Stimulated activated CD4-positive, alpha-beta T cell treated with anti-CD3 and anti-CD28 coated beads, Interleukin-1b, Interleukin-23, amount 100 ng/mL, for 24 hours (primary cell): ENCODE measurements at places on chromosomes 3 and 15.

- no peak for DNase-seq
Observed at GRCh38 chr3:43346978-43347749, 60.8 kb downstream of the SNRK start.

DNA sequence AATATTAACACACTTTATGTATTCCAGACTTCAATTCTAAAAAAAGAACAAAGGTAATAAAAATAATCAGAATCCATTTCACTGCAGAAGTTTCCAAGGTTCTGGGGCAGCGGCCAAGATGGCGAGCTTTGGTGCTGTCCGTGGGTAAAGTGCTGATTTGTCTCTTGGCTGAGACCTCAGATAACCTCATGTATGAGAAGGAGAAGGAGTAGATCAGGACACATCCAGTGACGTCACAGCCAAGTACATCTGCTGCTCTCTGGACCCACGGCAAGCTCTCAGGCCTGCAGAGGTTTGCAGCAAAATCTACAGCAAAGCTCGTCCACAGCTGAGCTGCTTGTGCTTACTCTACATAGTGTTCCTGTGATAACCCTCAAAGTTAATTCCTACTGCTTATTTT is 165.7 kb downstream of the MAGI1 start:
- no peak for DNase-seq

DNA sequence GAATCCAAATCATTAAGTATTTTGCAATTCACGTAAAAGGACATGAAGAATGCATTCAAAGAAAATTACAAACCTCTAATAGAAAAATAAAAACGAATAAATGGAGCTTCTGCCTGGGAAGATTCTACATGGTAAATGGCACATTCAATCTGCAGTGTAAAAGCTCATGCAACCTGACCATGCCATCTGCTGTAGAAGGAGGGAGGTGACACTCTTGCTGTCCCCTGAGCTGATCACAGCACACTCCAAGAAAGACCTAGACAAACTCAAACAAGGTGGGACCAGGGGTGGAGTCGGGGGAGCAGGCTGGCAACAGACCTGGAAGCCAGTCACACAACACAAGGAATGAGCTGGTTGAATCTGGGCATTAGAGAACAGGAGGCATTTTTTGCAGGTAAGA is 101.8 kb downstream of the BDH1 start:
- DNase-seq = no peak

DNA sequence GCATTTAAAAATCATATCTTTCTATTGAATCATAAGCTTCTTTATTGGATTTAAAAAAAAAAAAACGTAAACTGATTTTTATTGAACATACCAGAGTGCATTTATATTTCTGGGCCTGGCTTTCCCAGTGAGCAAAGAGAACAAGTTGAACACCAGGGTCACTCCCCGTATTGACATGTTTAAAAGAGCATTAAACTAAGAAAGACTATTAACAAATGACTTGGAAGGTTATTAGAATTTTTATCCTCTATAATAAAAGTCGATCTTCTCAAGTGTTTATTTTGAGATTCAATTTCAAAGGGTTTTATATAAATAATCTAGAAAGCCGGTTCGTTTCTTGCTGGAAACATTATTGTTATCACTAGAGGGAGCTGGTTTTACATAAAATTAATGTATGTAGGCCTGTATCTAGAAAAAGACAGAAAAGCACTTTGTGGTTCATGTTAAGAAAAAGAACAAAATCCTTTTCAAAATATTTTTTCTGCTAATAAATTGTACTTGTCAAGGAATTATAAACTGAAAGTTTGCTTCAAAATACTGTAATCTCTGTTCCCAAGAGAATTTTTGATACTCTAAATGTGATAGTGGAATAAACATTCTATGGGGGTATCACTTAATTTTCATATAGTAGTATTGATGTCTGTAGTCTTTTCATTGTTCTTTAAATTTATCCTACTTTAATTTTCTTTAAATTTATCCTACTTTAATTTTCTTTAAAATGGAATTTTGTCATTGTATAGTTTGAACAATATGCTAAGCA is 321.8 kb upstream of the MME start:
- no peak for DNase-seq

DNA sequence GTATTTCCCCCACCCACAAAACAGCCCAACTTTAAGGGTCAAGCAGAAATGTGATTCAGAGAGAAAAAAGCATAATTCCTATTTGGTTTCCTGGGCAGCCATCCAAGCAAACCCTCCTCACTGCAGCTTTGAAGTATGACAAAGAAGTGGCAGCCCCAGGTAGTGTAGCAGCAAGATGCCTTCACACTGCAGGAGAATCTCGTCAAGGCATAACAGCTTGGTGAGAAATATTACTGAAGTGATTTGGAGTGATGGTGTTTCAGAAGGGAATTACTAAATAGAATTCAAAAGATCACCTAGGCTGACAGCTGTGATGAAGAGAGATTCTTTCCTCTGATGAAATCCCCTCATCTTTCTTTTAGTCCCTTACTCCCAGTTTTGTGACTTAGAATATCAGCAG is 173.9 kb downstream of the PYDC2 start:
- no peak for DNase-seq
